GM12891 (cell line): ENCODE measurements at places on chromosomes 1 and 21.

DNA sequence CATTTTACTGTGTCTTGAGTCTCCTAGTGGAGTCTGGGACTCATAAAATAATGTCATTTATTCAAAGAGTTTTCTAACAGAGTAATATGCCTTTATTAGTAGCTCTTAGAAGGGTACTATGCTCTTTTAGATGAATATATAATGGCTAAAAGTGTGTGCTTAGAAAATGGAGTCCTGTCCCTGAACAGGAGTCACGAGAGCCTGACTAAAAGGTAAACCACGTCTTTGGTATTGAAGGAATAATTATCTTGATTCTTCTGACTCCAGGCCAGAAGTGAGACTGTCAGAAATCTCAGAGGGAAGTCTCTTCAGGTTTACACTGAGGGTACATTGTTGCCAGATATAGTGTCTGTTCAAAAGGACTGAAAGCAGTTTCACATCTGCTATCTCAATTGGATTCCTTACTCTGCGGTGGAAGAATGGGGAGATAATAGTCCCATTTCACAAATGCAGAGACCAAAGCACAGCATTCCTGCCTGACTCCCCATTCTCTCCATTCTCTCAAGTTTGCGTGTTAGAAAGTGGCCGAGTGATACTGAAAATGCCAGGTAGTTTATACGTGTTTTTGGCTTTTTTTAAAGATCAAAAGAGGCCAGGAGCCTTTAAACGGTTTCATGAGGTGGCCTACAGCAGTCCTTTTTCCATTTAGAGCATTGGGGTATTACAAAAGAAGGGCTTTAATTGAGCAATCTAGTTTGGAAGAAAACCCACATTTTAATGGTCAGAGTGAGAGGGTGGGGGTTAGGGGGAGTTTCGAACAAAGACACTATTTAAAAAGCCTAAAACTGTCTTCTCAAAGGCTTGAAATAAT lies 176.6 kb downstream of the VPS13D start:
- no peak for DNase-seq

DNA sequence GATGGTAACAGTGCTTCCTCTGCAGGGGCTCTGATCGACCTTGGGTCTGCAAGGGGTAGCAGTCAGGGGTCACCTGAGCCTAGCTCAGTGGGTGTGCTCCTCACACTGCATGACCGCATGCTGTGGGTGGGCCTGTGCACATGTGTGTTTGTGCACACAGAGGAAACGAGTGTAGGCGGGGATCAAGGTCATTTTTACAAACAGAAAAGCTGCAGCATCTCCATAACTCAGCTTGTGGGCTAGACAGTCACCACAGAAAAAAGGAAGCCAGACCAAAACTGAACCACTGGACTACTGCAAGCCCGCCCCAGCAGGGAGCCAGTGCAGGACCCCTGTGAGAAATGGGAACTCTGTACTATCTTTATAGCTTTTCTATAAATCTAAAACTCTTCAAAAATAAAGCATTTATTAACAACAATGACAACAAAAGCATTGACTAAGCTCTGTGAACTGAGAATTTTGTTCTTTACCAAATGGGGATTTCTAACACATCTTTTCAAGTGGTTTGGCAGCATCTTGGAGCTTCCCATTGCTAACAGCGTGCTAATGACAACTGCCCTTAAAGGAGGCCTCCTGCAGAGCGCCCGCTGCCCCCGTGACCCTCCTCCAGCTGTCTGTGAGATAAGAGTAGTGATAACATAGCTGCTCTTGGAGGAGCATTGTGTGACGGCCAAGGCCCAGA lies 19.9 kb upstream of the NEK2 start:
- DNase-seq, result peak; percentile 31

DNA sequence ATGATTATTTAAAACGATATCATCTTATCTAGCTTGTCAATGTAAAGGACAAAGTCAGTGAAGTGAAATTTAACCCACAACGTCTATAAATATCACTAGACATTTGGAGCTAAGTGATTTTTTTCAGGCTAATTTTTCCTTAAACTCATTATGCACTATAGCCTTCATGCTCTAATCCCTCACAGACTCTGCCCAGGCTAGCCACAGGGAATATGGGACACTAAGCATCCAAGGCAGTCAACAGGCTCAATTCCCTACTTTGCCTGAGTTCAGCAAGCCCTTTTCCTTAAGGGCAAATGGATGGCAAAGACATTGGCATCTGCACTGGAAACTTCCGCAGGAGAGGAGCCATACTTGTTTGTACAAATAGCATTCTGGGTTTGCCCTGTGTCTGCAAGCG lies 577.0 kb downstream of the LMO4 start:
- DNase-seq, result no peak

GRCh38 chr21:26067836-26068594 lies 102.6 kb downstream of the APP start:
- DNase-seq, result no peak

- no peak for DNase-seq
Observed at GRCh38 chr1:8419861-8420260, 101.9 kb downstream of the SLC45A1 start.

DNA sequence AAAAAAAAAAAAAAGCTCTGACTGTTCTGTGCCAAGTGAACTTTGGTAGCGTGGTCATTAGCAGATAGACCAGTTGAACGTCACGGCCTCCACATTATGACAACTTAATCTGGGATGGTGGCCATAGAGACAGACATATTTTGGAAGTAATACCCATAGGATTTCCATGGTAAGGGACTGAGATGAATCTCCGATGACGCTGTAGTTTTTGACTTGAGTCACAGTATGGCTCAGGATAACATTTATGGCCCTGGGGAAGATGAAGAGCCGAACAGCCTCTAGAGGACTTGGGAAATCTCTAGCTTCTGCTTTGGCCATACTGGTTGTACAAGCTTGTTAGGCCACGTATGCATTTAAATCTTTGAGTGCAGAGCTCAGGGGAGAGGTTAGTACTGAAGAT lies 214.0 kb downstream of the KCNJ6 start:
- no peak for DNase-seq

- DNase-seq, result no peak
Observed at GRCh38 chr1:221708987-221709386, 32.9 kb downstream of the DUSP10 start.

GRCh38 chr1:109502364-109502851 lies 7.1 kb downstream of the AMIGO1 start:
- no peak for DNase-seq

GRCh38 chr1:112672009-112672408 lies 2.5 kb upstream of the MOV10 start:
- no peak for DNase-seq

DNA sequence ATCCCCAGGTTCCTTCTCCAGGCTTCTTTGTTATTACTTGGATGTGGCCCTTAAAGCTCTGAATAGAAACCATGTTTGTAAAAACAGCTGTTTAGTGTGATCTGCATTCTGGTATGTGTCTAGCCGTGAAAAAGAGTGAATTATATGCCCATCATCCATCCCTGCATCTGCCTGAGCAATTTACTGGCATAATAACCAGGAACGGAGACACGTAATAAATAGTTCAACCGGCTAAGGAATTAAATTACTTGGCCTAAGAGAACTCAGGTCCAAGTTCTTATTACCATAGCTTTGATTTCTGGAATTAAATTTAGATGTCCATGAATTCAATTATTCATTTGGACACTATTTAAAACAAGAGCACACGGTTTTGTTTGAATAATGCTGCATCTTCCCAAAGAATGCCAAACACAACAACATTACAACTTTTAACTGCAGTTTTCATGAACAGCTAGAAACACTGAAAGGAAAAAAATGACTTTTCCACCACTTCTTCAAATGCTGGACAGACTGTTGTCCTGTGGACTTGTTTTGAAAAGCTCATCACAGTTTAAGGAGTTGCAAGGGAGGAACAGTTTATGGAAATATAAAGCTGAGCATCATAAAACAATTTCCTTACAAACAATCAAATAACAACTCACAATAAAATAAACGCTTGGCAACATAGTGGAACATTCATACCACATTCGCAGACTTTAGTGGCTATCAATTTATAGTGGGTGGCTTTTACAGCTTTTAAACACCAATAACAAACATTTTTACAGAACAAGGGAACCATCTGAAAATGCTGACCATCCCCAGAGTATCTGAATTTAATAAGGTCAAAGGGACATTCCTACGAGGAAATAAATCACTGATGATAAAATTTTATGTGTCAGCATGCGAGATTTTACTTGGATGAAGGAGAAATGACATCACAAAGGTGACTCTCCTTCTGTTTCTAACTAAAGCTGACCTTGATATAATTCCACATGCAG lies 144.7 kb downstream of the APP start:
- DNase-seq, result no peak

- no peak for DNase-seq
Observed at GRCh38 chr21:24223624-24224023, 1383.7 kb downstream of the MRPL39 start.

GRCh38 chr21:41664881-41665765 lies 101.7 kb downstream of the RIPK4 start:
- no peak for DNase-seq

- no peak for DNase-seq
Observed at GRCh38 chr1:51342591-51343206, 12.3 kb upstream of the TTC39A start.

- no peak for DNase-seq
Observed at GRCh38 chr21:15415541-15416261, 314.1 kb upstream of the USP25 start.

DNA sequence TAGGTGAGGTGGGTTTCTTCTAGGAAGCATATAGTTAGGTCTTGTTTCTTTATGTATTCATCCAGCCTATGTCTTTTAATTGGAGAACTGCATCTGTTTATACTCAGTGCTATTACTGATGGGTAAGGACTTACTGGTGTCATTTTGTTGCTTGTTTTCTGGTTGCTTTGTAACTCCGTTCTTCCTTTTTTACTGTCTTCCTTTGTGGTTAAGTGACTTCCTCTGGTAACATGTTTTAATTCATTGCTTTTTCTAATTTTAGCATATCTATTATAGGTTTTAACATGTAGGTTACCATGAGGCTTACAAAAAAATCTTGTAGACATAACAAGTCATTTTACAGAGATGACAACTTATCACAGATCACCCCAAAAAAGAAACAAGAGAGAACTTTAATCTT lies 160.8 kb downstream of the VAV3 start:
- DNase-seq, result no peak

DNA sequence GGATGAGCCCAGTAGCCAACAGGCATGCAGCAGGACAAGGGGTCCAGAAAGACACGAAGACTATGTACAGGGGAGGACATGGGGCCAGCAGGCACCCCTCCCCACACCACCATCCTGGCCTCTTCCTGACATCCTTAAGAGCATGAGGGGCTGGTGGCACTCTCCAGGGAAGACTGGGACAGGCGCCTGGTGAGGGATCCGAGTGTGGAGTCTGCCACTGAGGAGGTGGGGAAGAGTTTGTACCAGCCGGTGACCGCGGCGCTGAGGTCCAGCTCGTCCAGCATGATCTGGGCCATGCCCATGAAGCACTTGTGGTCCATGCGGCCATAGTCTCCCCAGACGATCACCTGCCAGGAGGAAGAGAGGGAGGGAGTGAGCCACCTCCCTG lies 39.1 kb downstream of the RIMS3 start:
- DNase-seq, result no peak

DNA sequence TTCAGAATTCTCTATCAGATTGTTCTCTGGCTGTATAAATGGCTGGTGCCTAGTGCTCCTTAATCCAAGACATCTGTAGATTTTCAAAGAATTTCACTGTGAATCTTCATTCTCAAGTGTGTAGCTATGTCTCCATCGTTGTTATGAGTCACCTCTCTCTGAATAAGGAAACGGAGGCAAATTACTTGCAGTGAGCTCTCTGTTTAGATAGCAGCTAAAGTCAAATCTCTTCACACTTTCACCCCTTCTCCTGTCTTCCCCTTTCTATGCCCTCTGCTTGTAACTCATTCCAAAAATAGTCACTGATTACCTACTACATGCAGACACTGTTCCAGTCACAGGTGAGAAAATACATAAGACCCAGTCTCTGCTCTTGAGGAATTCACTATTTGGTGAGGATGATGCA lies 39.7 kb downstream of the CHML start:
- no peak for DNase-seq

DNA sequence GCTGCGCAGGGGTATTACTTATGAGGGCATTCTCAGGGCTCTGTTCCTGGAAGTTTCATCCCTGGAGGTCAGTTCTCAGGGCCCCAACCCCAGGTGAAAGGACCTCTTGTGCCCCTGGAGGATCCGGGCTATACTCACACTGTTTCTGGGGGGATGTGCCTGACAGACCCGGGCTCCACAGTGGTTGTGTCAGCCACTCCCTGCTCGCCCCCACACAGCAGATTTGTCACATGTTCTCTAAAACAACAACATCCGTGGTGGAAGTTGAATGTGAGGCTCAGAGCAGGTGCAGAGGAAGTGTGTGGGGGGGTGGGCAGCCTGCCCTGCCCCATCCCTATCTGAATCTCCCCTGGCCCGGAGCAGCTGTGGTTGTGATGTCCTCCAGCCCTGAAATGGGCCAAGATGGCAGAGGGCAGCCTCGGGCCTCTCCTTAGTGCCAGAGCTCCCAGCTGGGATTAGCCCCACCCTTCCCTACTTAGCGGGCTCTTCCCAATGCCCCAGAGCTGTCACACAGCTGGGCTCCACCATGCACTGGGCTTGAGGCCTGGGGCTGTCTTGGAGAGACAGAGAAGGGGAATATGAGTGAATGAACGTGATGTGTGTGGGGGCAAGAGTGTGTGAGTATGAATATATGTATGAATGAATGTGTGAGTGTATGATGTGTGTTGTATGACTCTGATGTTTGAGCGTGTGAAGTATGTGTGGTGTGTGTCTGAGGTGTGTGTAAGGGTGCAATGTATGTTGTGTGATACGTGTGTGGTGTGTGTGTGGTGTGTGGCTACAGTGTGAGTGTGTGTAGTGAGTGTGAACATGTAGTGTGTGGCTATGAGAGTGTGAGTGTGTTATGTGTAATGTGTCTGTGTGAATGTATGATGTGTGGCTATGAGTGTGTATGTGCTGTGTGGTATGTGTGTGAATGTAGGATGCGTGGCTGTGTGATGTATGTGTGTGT lies 1.5 kb upstream of the FCMR start:
- no peak for DNase-seq

- no peak for DNase-seq
Observed at GRCh38 chr1:92442351-92442750, 44.4 kb downstream of the GFI1 start.

GRCh38 chr1:240245629-240246020 lies 153.9 kb downstream of the FMN2 start:
- no peak for DNase-seq

GRCh38 chr1:12460121-12460520 lies 157.9 kb downstream of the DHRS3 start:
- no peak for DNase-seq

DNA sequence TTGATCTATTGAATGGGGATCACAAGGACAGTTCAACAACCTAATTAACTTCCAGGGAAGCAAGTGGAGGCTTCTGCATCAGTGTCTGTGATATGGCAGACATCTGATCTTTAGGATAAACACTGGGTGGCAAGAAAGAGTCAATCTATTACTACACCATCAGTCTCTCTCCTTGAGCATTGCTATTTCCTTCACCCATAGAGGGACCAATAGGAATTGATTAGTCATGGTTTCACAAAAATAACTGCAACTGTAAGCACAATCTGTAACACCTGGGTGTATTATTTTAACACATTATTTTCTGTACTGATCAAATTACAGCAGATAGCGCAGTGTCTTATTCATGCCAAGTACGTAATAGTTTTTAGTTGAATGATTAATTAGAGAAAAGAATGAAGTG lies 50.3 kb downstream of the USP24 start:
- DNase-seq, result no peak

- no peak for DNase-seq
Observed at GRCh38 chr1:97247196-97247595, 525.6 kb downstream of the PTBP2 start.
